ENCODE measurements at places on chromosomes 11 and 22.
A peak's percentile ranks its signal among the peaks of the same experiment; 100 is the strongest.

- no peak for DNase-seq
Observed at GRCh38 chr11:17735818-17736578, 1.4 kb downstream of the KCNC1 start.

- no peak for DNase-seq
Observed at GRCh38 chr22:27215871-27216270, 558.5 kb downstream of the MIAT start.

- DNase-seq: no peak
Observed at GRCh38 chr11:79068356-79068755, 372.5 kb downstream of the TENM4 start.

DNA sequence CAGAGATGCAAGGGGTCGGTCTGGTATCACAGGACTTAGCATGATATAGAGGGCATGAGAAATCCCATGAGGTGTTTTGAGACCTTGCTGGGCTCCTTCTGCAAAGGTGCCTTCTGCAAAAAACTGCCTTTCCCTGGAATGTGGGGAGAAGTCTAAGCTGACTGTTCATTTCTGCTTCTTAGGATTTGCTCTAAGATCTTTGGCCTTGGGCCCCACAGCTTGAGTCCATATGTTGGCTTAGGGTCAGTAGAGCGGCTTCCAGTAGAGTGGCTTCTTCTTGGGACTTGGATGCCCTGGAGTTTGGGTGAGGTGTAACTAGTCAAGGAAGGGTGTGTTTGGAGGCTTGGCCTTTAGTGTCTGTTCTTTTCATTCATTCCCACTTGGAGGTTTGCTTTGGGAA lies 37.0 kb downstream of the AMPD3 start:
- DNase-seq: no peak

DNA sequence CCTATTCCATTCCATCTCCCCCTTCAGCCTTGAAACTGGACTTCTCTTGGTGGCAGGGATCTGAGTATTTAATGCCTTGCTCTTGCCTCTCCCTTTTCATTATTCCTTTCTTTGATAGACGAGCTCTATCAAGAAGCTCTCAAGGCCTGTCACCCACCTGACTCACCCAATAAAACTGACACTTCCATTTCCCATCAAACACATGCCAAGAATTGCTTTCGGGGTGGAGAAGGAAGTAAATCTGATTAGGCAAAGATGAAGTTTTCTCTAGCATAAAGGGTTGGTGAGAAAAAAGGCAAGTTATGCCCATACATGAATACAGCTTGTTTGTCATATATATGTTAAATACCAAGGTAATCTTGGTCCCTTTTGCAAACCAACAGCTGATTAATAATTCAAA lies 34.9 kb upstream of the MYEOV start:
- no peak for DNase-seq

GRCh38 chr11:68889948-68890446 lies 13.6 kb downstream of the MRPL21 start:
- DNase-seq: no peak

GRCh38 chr11:5713695-5714094 lies 22.6 kb upstream of the OR56B1 start:
- no peak for DNase-seq

DNA sequence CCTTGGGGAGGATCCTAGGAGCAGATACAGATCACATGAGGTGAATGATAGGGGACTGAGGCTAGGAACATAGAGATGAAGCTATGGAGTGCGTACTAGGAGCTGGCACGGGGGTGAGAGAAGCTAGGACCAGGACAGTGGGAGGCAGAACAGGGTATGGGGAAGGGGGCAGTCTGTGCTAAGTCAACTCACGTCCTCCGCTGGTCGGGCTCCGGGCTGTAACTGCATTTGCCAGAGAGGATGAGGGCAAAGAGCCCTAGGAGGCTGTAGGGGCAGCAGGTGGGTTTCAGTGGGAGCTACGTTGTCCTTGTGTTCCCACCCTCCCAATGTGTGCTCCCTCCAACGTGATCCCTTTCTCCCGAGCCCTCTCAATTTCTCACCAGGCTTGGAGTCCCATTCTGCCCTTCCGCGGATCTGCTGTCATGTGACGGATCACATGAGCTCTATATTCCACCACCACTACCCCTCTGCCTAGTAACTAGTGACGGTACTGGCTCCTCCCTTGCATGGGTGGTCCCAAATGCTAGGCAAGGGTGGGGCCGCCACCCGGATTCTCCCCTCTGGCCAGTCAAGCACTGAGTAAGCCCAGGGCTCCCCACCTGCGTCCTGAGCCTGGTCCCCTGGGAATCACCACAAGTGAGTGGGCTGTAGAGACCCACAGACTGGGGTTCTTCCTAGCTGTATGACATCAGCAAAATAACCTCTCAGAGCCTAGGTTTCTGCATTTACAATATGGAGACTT lies at the start of gene TPP1:
Gene TPP1, minus strand, starts transcription at position 419 of the 742 bp plus-strand sequence. Its CDS starts 22 bp downstream, at position 397.
- DNase-seq: peak; percentile 80

GRCh38 chr11:8962841-8963240 lies 1.4 kb downstream of the TMEM9B start:
- no peak for DNase-seq

DNA sequence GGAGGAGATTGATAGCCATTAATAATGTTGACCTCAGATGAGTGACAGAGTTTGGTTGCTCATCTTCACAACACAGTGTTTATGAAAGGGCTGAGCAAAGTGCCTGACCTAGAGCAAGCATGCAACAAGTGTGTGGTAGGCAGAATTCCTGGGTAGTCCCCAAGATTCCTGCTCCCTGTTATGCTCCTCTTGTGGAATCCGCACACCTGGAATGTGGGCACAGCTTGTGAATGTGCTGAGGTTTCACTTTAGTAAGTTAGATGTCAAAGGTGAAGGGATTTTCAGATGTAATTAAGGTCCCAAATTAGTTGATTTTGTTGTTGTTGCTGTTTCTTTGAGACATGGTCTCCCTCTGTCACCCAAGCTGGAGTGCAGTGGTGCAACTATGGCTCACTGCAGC lies 20.7 kb upstream of the SPON1 start:
- no peak for DNase-seq

- no peak for DNase-seq
Observed at GRCh38 chr22:29838599-29838956, 504 bp upstream of the ASCC2 start.

DNA sequence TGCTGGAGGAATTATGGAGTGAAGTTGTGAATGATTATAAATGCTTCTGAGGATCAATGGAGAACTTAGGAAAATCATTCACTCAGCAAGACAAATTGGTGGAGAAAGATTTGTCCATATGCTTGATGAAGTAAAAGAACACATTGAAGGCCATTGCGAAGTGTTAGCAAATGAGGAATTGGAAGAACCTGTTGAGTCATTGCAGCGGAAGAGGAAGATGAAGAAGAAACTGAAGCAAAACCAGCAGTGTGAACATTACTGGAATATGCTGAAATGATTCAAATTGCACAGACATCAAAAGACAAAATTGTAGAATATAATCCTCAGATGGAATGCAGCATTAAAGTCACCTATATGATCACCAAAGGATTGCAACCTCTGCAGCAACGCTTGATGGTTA lies 168.1 kb downstream of the ADAMTS15 start:
- DNase-seq: no peak

DNA sequence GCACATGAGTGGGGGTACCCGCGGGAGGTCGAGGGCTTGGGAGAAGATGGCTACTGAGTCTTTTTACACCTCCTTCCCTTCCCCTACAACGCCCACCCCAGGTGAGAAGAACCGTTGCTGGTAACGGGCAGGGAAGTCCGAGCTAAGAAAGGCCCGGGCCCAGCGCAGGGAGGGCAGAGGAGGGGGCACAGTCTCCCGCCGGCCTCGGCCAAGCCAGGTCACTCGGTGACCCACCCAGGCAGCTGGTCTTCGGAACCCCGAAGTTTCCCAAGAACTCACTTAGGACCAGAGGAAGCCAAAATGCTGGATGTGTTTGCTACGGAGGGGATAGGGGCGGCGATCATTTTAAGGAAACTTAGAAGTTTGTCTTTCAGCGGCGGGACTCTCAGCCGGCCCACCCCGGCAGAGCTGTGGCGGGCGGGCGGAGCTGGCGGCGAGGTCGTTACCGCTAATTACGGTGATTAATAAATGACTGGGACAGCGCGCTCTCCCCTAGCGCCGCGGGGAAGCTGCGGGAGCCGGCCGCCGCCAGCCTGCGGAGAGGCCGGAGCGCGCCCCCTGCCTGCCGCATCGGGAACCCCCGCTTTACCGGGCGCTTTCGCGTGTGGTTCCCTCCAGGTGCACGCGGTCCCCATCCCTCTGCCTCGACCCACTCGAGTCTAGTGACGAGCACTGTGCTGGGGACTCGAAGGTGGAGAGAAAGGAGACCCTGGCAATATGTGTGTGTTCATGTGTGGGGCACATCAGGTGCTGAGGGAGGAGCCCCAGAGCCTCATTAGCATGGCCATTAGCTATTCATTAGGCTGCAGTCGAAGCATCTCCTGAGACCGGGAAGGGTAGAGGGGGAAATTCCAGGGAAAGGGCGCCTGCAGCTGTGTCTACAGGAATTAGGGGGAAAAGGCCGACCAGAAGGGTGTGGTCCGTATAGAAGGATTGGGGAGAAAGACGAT lies 945 bp downstream of the ROBO3 start:
- DNase-seq: peak; percentile 37

DNA sequence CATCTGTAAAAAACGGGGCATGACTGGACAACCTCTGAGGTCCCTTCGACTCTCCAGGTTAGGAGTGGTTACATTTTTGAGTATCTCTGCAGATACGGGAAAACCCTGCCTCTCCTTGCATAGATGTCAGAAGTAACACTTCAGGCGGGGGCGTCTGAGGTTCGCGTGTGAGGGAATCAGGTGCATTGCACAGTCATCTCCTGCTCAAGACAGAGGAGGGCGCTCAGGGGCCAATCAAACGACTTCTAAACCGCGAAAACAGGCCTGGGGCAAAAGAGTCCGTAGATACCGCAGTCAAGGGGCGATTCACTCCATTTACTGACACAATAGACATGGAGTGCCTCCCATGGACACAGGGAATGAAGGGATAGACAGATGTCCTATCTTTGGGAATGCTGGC lies 31.7 kb downstream of the KIRREL3 start:
- peak; percentile 9 for DNase-seq

GRCh38 chr22:44196241-44196640 lies 15.5 kb downstream of the PARVG start:
- DNase-seq: no peak

DNA sequence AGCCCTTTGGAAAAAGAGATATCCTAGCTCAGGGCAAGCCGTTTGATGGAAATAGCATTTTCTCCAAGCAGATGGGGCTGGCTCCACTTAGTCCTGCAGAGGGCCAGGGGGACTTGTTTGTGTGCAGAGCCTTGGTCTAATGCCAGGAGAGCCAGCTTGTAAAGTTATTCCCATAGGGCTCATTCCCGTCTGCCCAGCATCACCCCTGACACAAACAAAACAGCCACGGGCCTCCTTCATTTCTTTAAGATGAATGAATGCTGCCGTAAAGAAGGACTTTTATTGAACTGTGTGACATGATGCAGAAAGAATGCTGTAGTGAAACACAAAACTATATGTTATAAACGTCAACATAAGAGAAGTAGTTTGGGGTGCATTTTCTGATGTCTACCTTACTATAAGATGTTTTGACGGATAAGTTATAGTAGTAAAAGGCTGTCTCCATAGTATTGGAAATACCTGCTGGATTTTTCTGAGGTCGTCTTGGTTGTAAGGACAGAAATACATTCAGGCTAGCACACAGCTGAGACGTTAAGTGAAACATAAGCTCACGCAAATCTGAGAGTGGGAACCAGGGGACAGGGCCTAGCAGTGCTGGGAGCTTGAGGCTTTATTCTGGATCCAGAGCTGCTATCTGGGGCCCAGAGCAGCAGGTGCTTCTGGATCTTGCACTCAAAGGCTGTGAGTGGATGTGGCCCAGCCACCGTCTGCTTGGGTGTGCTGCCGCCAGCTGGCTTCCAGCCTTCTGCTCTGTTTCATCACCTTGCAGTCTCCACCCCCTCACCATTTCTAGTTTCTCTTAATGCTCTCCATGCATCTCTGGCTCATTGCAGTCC lies 53.3 kb downstream of the NCAM1 start:
- peak; percentile 61 for DNase-seq

GRCh38 chr11:73465023-73465675 lies 89.0 kb downstream of the RELT start:
- DNase-seq: no peak

- no peak for DNase-seq
Observed at GRCh38 chr11:126312961-126313360, 9.1 kb downstream of the DCPS start.

GRCh38 chr11:108601150-108601549 lies 7.6 kb upstream of the EXPH5 start:
- no peak for DNase-seq

GRCh38 chr22:35548722-35549112 lies 8.1 kb downstream of the RASD2 start:
- DNase-seq: no peak

GRCh38 chr11:11415901-11416300 lies 62.9 kb upstream of the CSNK2A3 start:
- no peak for DNase-seq

GRCh38 chr11:109371444-109372176 lies 50.4 kb upstream of the C11orf87 start:
- no peak for DNase-seq

DNA sequence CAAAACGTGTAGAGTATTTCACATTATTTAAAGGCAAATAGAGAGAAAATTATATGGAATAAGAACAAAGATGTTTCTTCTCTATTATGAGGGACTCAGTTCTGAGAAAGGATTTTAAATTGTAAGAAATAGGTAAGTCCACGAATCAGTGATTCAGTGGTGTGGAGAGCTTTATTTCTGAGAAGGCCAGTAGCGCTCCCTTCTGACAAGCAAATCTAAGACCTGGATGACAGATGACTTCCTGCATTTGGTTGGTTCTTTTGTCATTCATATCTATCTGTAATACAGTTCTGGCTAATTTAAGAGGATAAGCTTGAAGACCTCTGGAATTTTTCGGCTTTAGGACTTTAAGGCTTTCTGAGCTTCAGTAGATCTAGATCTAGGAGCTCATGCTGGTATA lies 7.0 kb downstream of the CD3E start:
- DNase-seq: no peak

DNA sequence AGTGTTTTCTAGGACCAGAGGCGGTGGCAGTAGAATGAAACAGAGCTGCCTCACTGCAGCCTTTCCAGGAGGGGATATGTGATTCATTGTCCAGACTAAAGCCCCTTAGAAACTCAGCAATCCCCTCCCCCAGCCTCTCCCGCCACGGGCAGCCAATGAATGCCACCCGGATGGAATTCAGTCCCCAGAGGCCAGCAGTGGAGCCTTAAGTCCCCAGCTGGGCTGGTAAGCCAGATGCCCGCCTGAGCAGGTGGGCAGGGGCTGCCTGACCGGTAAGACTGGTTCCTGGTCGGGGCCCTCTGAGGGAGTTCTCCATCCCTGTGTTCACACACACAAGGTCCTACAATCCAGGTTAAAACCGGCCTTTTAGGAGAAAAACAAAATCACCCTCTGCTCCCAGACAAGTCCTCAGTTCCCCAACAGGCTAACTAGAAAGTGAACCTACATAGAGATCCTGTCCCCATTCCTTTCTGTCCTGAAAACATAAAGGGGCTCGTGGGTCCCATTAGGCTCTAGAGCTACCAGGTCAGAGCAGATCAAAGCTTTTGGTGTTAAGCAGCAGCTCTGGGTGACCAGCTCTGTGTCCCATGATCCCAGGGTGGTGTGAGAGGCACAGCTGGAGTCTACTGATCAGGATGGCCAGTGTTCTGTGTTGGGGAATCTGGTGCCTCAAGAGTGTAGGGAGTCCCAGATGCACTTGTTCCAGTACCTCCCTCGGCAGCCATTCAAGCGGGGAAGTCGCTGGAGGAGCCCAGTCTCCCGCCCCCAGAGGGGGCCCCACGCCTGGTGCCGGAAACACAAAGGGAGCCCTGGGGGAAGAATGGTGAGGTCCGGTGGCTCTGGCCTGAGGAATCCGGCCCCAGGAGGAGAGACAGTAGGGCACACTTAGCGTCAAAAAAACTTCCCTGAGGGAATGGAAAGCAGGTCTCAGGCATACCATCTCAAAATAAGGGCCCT lies 2.6 kb downstream of the PATZ1 start:
- DNase-seq: no peak
